ENCODE measurements at places on chromosomes 13 and 19.

DNA sequence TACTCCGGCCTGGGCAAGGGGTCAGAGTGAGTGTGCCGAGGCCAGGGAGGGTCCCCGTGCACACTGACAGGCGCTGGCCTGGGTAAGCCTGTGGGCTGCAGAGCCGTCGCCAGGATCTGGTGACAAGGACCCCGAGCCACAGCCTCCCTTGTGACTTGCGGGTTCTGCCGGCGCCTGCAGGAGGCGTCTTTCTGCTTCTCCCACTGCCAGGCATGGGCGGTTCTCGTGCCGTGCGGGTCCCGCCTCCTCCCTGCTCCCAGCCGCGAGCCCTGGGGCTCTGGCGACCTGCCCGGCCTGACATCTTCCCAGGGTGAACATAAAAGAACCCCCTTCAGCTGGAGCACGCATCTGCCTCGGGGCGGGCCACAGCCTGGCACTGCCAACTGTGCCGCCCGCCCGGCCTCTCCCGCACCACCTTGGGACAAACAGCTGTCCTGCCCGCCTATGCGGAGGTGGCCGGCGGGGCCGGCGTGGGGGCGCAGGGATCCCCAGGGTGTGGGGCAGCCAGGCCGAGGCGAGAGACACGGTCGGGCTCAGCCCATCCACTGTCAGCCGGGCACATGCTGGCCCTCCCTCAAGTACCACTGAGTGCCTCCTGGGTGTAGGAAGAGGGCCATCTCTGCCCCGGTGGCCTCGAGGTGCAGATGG lies 1.5 kb upstream of the HCN2 start:
- DNase-seq: no peak

- DNase-seq: no peak
Observed at GRCh38 chr13:92991692-92992091, 234.9 kb upstream of the GPC6 start.

- no peak for DNase-seq
Observed at GRCh38 chr19:40055049-40055448, 982 bp downstream of the ZNF780B start.

- DNase-seq: no peak
Observed at GRCh38 chr13:50651922-50652321, 191.6 kb downstream of the DLEU7 start.

- DNase-seq: no peak
Observed at GRCh38 chr13:77507931-77508776, 27.4 kb upstream of the SCEL start.

- no peak for DNase-seq
Observed at GRCh38 chr19:32647361-32647760, 27.6 kb downstream of the ANKRD27 start.

All from cortex of kidney (tissue), 1 donor.